Muscle of leg (tissue), 16 donors: ENCODE measurements at places on chromosomes 5 and 9. TPM values are rescaled to one million over a fixed set of nuclear protein-coding genes. Genes with fewer than 3 reads are reported as not detected.
A peak's percentile ranks its signal among the peaks of the same experiment; 100 is the strongest.

Gene UNC13B
- 14.6 TPM for total RNA-seq

Gene LHX6
- total RNA-seq = 3.7 TPM

- no peaks in the 10 kb centered on the region for H3K36me3 ChIP-seq
- H3K27ac ChIP-seq = no peak overlapping the region
- no peak for DNase-seq
- peaks cover 16% of the 10 kb centered on the region for H3K4me1 ChIP-seq
Measured at GRCh38 chr5:72434056-72434780, 73.0 kb downstream of the ZNF366 start.

GRCh38 chr5:56722317-56722716, 93.0 kb upstream of the MAP3K1 start:
- H3K27me3 ChIP-seq = peaks cover 2% of the 10 kb centered on the region
- H3K27ac ChIP-seq = no peak overlapping the region
- no peaks in the 10 kb centered on the region for H3K36me3 ChIP-seq
- no peak for DNase-seq
- H3K4me3 ChIP-seq = no peak overlapping the region

DNA sequence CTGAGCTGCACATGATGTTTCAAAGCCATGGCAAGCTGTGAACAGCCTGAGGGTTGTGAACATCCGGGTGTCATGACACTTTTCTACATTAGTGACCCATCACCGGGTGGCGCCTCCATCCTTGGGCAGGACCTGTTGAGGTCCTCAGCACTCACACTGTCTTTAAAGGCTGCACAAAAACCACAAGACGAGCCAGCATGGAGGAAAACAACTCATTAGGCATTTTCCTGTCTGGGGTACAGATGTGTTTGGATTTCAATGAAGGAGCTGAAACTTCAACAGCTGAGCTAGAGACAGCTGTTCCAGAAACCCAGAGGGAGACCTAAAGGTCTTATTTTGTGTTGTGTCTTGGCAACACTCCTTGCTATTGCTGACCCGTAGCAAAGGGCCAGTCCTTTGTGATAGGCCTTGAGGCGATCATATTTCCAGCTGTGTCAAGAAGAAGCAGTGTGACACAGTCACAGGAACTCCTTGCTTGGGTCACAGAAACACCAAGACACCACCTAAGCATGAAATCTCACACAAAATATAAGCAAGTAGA, 151.8 kb upstream of the VLDLR start:
- H3K36me3 ChIP-seq = no peaks in the 10 kb centered on the region
- H3K27me3 ChIP-seq = no peaks in the 10 kb centered on the region
- no peak overlapping the region for H3K4me3 ChIP-seq
- peak; percentile 96 for DNase-seq
- H3K4me1 ChIP-seq = peaks cover 8% of the 10 kb centered on the region

GRCh38 chr9:4206718-4207117, 93.2 kb downstream of the GLIS3 start:
- H3K27me3 ChIP-seq = no peaks in the 10 kb centered on the region
- no peak overlapping the region for H3K4me3 ChIP-seq
- no peaks in the 10 kb centered on the region for H3K36me3 ChIP-seq
- DNase-seq = no peak
- H3K27ac ChIP-seq = no peak overlapping the region
- no peaks in the 10 kb centered on the region for H3K4me1 ChIP-seq

GRCh38 chr5:142193114-142193428, 84.5 kb downstream of the NDFIP1 start:
- H3K27ac ChIP-seq = peak overlapping the region; percentile 49
- H3K36me3 ChIP-seq = no peaks in the 10 kb centered on the region
- no peak overlapping the region for H3K4me3 ChIP-seq
- H3K27me3 ChIP-seq = peaks cover 2% of the 10 kb centered on the region

Gene CDH10
- 0.35 TPM for total RNA-seq

Gene PCDHA4
- total RNA-seq = 0.22 TPM

- H3K4me1 ChIP-seq = peaks cover 4% of the 10 kb centered on the region
- H3K27ac ChIP-seq = no peak overlapping the region
- DNase-seq = no peak
- peaks cover 4% of the 10 kb centered on the region for H3K27me3 ChIP-seq
- H3K4me3 ChIP-seq = no peak overlapping the region
Measured at GRCh38 chr9:135117281-135117680, 29.8 kb downstream of the OLFM1 start.

DNA sequence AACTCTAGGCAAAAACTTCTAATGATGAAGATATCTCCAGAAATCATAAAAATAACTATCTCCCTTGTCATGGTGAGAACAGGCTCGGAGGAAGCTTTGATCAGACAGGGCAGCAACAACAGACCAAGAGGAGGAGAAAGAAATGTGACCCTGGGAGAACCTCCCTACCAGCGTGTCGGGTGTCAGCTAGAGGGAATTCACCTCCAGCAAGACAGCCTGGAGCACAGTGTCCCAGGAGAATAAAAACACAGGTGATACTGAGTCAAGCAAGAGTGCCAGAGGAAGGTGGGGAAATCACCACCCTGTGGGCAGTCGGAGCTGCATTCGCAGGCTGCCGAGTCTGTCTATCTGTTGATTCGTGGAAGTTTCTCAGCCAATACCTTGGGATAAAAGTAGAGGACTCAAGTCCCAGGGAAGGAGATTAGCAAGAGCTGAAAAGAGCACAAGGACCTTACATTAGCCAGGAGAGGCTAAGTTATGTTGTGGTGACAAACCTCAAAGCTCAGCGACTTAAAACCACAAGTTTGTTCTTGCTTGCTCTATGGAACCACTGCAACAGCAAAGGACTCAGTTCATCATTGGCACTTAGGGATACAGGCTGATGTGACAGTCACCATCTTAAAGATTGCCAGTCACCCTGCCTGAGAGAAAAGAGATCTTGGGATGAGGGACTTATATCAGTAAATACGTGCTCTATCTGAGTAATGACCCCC, 598.3 kb downstream of the CCDC171 start:
- no peak for DNase-seq
- H3K36me3 ChIP-seq = no peaks in the 10 kb centered on the region
- peaks cover 25% of the 10 kb centered on the region for H3K4me1 ChIP-seq
- no peak overlapping the region for H3K27ac ChIP-seq
- no peaks in the 10 kb centered on the region for H3K27me3 ChIP-seq
- H3K4me3 ChIP-seq = no peak overlapping the region

DNA sequence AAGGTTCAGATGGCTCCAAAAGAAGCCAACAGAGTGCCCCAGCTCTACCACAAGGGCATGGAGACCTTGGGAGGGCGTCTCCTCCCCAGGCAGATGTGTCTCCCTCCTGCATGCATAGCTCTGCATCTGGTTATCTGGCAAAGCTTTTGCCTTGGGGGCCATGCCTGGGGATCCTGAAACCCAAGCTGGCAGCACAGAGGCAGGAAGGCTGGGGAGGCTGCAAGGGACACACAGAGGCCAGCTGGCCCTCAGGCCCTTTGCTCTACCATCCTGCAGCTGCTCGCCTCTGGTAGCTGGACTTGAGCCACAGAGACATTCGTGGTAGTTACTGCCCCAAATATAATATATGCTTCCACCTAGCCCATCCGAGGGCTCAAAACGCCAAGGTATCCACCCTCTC, 3.9 kb downstream of the SEPTIN8 start:
- peak; percentile 39 for DNase-seq
- no peaks in the 10 kb centered on the region for H3K36me3 ChIP-seq
- H3K27ac ChIP-seq = no peak overlapping the region
- no peak overlapping the region for H3K4me3 ChIP-seq
- peaks cover 71% of the 10 kb centered on the region for H3K4me1 ChIP-seq

- H3K4me3 ChIP-seq = no peak overlapping the region
- H3K27ac ChIP-seq = peak overlapping the region; percentile 71
- no peaks in the 10 kb centered on the region for H3K36me3 ChIP-seq
Measured at GRCh38 chr5:97576956-97577355, 393.9 kb upstream of the RIOK2 start.

- H3K4me3 ChIP-seq = peak overlapping the region; percentile 87
- peak; percentile 99 for DNase-seq
- peak overlapping the region; percentile 99 for H3K27ac ChIP-seq
- H3K4me1 ChIP-seq = peaks cover 9% of the 10 kb centered on the region
- no peaks in the 10 kb centered on the region for H3K27me3 ChIP-seq
Measured at GRCh38 chr5:43121233-43121912, 659 bp downstream of the ZNF131 start.

Gene GBGT1
- 4.6 TPM for total RNA-seq
